ENCODE measurements at places on chromosomes 7 and 10.

- no peak for DNase-seq
Measured at GRCh38 chr7:50281680-50282445, 22.7 kb upstream of the IKZF1 start.

GRCh38 chr7:49023345-49024328 is 99.3 kb downstream of the CDC14C start:
- DNase-seq = no peak

DNA sequence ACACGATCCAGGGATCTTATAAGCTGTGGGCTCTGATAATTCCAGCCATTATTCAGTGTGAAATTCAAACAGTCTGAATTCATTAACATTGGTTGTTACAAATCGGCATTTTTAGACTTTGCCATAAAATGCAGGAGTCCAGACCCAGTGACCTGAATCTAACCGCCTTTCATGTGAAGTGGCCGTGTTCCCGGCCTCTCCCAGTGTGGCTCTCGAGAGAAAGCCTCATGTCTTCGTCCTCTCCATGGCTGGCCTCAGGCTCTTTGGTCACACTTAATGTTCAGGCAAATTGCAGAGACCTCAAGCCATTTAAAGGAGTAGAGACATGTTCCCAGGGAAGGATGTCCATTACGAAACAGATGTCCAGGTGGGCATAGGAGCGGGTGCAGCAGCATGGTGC is 59.3 kb downstream of the CTBP2 start:
- no peak for DNase-seq

- no peak for DNase-seq
Measured at GRCh38 chr7:158487631-158488151, 99.9 kb downstream of the PTPRN2 start.

GRCh38 chr10:32980242-32980557 is 22.2 kb upstream of the ITGB1 start:
- no peak for DNase-seq

GRCh38 chr7:137074391-137075030 is 206.1 kb downstream of the CHRM2 start:
- no peak for DNase-seq

- DNase-seq = no peak
Measured at GRCh38 chr10:100307684-100308083, 21.2 kb upstream of the BLOC1S2 start.

DNA sequence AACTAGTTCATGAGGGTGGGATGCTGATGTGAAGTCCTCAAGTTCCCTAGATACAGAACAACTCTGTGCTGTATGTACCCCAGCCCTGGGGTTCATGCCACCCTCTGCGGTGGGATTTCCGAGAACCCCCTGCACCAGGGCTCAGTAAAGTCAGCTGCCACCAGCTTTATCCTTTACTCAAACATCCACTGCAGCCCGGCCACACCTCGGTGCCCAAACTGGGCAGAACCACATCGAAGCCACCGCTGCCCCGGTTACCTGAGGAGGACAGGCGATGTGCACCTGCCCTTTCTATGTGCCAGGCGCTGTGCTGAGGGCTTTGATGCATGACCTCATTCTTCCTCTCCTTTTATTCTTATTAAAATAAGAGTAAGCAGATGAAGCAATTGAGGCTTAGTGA is 9.9 kb upstream of the CALML5 start:
- no peak for DNase-seq

- no peak for DNase-seq
Measured at GRCh38 chr7:4282434-4283223, 399.5 kb upstream of the FOXK1 start.

- no peak for DNase-seq
Measured at GRCh38 chr10:128927497-128928161, 539.4 kb upstream of the MGMT start.
